ENCODE measurements at places on chromosomes 1 and 21.

GRCh38 chr1:169523904-169524303 lies 38.2 kb upstream of the SLC19A2 start:
- no peak overlapping the region for H3K27ac ChIP-seq
- no peaks in the 10 kb centered on the region for H3K27me3 ChIP-seq
- H3K4me3 ChIP-seq = no peak overlapping the region
- H3K36me3 ChIP-seq = no peaks in the 10 kb centered on the region

DNA sequence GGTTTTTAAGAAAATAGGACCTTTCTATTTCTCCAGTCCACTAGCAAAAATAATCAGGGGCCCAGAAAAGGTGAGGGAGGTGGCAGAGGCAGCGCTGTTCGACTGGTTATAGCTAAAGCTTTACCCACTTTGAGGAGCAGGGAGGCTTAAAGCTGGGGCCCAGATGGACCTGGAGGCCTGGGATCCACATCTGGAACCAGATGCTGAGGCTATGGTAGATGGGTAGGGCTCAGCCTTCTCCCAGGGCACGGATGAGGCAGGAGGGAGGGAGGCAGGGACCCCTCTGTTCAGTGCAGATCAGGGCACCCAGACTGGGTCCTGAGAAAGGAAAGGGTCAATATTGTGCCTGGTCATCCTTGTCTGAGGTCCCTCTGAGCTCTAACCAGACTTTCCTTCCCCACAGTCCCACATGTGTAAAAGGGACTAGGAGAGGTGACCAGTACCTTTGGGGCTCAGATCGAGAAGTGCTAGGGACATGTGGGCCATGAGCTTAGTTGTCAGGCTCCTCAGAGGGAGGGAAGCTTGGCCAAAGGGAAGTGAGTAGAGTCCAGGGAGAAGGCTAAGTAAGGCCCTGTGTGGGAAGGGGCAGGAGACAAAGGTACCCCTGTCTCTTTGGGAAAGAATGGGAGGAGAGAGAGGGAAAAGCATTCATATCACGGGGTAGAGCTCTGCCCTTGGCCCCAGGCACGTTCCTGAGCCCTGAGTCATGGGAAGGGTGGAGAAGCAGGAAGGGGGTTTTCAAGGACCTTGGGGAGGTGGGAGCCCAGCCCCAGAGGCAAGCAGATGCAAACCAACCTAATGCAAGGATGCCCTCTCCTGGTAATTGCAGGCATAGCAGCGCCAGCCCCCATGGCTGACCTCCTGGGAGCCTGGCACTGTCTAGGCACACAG lies 15.4 kb downstream of the LMNA start:
- no peaks in the 10 kb centered on the region for H3K27me3 ChIP-seq
- DNase-seq = peak; percentile 93
- H3K36me3 ChIP-seq = peaks cover 42% of the 10 kb centered on the region
- H3K4me1 ChIP-seq = peaks cover 43% of the 10 kb centered on the region
- H3K27ac ChIP-seq = peak overlapping the region; percentile 95

DNA sequence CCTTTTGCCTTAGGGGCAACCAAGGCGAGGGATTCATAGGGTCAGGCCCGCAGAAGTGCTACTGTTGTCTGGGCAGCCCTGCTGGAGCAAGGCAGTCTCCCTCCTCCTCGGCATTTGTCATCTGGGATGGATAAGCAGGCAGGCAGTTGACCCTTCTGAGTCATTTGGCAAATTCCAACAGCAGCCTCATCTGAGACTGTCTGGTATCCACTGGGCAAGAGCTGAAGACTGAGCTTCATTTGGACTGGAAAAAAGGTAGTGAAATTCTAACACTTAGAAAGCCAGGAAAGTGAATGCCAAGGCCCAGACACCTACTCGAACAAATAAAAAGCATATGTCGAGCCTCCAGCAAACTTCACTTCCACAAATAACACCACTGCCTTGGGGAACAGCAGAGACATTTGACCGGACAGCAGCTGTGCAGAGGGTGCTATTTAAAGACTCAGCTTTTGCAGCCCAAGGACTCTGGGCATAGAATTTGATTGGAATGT lies 4.0 kb upstream of the ZBTB40 start:
- H3K4me3 ChIP-seq = no peak overlapping the region
- no peaks in the 10 kb centered on the region for H3K36me3 ChIP-seq
- H3K27me3 ChIP-seq = no peaks in the 10 kb centered on the region
- no peak for DNase-seq

- peaks cover 13% of the 10 kb centered on the region for H3K4me1 ChIP-seq
- no peak for DNase-seq
- H3K4me3 ChIP-seq = peak overlapping the region; percentile 54
- H3K27me3 ChIP-seq = peaks cover 31% of the 10 kb centered on the region
- H3K36me3 ChIP-seq = no peaks in the 10 kb centered on the region
- peak overlapping the region; percentile 59 for H3K27ac ChIP-seq
Measured at GRCh38 chr1:50332941-50333594, 90.2 kb downstream of the DMRTA2 start.

Data from HCT116 (cell line).